ENCODE measurements at places on chromosomes 13 and 19. TPM values are rescaled to one million over a fixed set of nuclear protein-coding genes. Genes with fewer than 3 reads are reported as not detected.

The PGLYRP1 gene
- not detected for total RNA-seq

The DIRAS1 gene
- total RNA-seq: 0.26 TPM

The APLP1 gene
- 17.3 TPM for total RNA-seq

The TPRX2 gene
- not detected for total RNA-seq

The ZNF729 gene
- total RNA-seq: not detected

The ZNF235 gene
- 4.0 TPM for total RNA-seq

The FCER2 gene
- total RNA-seq: not detected

The ZNF534 gene
- not detected for total RNA-seq

The CAPN12 gene
- 0.13 TPM for total RNA-seq

The ZNF208 gene
- not detected for total RNA-seq

The CEACAM21 gene
- not detected for total RNA-seq

The NUFIP1 gene
- 5.5 TPM for total RNA-seq
